ENCODE measurements at places on chromosomes 1 and 21. TPM values are rescaled to one million over a fixed set of nuclear protein-coding genes. Genes with fewer than 3 reads are reported as not detected.

- DNase-seq: no peak
These were observed 478 bp downstream of the RIT1 start for GRCh38 chr1:155910621-155911121.

GRCh38 chr1:231395076-231395997, 26.8 kb downstream of the EGLN1 start:
- DNase-seq: peak; percentile 39

DNA sequence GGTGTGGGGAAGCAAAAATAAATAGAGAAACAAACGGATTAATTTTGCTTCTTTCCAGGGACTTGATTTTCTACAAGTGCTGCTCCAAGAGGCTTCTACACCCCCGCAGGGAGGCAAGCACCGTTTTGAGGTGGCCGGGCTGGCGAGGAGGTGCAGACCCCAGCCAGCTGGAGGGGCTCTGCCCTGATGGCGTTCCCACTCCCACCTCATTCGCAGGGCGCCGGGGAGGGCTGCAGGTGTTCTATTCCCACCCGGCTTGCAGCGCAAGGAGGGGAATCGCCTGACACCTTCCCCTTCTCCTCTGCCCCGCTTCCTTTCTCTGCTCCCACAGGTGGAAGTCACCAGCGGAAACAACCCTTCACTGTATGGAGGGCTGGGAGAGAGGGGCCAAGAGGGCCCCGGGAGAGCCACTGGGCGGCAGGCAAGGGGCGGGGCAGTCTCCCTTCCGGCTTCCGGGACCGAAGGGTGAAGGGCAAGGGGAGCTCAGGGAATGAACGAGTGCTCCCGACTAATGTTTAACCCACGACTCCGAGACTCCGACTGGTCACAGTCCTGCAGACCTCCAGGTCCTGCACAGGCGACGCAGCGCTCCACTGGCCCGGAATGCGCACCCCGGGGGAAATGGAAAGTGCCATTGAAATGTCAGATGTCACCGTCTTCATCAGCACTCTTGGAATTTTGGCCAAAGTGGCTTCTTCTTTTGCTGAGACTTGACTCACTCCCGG, 29.1 kb downstream of the TEX35 start:
- DNase-seq: no peak

DNA sequence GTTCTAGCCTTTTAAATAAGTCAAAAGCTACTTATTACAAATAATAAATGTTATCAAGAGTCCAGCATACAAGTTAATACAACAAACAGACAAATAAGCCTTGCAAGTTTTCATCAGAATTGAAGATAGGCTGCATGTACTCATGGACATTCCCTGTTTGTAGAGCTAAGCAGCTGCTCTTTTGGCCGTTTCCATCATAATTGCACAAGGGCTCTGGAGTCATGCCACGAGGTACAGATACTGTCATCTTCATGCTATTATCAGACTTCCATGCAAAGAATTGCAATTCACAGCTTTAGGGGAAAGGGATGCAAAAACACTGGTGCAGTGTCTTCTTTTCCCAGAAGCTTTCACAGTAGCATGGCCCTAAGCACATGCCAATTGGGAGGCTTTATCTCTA, 52.8 kb upstream of the TBX15 start:
- no peak for DNase-seq

GRCh38 chr1:205827623-205828022, 14.6 kb upstream of the SLC41A1 start:
- DNase-seq: no peak

GRCh38 chr1:42037586-42037985, 115.6 kb upstream of the GUCA2B start:
- DNase-seq: no peak

GRCh38 chr1:121417325-121417923, 232.6 kb downstream of the SRGAP2C start:
- DNase-seq: no peak

DNA sequence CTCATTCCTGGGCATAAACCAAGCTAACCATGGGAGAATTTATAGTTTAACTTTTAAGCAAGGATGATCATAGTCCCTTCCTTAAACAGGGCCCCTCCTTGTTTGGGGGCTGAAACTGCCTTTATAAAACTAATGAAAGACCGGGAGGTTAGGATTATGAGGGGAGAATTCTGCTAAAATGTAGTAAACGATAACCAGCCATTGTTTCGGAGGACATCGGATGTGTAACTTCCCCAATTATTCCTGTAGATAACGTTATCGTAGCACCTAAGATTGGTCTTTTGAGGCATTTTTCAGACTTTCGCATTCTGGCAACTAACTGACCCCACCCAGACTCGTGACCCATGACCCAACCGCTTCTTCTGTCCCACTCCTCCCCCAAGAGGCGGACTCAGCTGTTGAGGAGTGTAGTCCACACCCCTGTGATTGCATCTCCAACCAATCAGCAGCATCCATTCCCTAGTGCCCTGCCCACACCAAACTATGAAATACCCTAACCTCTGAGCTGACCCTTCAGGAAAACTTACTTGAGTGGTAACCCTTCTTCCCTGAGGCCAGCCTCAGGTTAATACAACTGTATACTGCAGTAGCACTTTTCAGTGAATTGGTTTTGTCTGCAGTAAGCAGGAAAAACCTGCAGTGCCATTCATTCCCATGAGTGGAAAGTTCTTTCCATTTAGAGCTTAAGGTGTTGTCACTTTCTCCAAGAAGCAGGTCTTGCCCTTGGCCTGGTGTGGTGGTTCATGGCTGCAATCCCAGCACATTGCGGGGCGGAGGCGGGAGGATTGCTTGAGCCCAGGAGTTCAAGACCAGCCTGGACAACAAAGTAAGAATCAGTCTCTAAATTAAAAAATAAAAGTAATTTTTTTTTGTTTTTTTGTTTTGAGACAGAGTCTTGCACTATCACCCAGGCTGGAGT, 823 bp upstream of the SYF2 start:
- no peak for DNase-seq

DNA sequence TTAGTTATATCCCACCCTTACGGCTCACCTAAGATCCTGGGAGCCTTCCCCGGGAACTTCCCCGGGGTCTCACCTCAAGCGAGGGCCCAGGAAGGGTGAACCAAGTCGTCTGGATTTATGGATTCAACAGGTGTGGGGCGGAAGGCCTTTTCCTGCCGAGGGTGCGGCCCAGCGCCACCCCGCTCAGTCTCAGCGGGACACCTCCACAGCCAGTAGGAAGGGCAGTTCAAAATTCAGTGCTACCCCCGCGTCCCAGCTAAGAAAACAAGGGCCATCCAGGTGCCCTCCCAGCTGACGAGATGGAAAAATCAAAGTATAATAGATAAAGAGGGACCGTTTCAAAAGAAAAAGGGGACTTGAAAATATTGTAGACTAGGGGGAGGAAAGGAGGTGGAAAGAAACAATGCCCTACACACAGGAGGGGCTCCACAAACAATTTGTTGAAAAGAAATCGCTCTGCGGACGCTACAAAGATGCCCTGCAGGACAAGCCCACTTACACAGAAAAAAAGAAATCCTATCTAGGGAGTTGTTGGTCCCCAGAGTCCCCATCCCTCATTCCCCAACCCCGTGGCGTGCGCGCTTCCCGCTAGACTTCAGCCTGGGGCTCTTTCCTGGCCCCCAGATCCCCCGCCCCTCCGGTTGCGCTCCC, 1.3 kb downstream of the SLC2A1 start:
- DNase-seq: no peak

DNA sequence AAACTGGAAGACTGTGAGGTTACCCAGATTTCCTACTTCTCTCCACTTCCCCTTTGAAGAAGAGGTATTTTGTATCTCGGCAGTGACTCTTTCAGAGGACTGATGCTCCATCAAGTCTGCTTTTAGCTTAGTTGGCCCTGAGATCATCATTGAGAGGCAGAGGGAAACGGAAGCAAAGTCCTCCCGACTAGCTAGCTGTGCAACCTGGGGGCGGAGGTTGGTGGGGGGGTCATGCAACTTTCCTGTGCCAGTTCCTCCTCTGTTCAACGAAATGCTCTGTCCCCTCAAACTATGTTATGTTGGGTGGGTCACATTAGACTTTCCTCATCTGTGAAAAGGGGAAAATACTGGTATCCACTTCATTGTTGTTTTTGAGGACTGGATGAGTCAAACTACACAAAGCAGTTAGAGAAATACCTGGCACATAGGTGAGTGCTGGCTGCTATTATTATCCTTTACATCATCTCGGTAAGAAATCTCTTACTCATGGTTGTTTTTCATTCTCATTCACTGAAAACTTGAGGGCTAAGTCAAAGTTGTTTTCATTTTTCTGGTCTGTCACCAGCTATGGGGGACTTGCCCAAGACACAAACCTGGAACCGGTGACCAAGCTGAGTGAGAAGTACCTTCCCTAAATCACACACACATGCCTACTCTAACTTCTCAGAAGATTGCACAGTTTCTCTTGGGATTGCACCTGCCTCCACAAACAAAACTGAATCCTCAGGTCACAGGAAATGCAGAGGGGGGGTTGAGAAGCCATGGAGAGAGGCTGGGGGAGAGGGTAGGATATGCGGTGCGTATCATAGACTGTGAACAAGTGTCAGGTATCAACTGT, 83.3 kb downstream of the ABCA4 start:
- DNase-seq: no peak

- DNase-seq: no peak
These were observed 132.0 kb downstream of the GIPC2 start for GRCh38 chr1:78177708-78178270.

DNA sequence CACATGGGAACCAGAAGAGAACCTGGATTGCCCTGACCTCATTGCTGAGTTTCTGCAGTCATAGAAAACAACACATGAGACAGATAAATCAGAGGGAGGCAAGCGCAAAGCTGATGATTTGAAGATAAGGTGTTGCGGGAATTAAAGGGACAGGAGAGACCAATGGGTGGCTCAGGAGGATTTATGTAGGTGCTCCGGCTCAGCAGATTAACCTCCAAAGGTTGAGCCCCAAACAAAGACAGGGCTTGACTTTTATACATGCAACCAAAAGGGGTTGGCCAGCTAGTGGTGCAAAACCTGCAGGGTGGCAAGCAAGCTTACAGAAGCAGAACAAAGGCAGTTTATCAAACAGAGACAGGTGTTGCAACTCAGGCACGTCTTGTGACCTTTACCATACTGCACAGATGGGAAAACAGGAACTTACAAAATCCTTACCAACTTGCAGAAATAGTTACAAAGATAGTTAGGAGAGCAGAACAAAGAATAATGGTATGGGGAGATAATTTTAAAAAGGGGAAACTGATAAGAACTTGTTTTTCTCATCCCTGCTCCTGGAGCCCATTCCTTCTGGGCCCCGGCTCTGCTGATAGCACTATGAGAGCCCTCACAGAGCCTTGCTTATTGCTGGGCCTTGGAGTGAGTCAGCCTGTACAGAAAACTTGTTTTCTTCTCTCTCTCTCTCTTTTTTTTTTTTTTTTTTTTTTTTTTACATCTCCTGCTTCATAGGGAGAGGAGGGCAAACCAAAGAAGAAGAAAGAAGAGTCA, 93.6 kb downstream of the SNRPE start:
- DNase-seq: no peak

GRCh38 chr1:206923009-206923960, 1.5 kb upstream of the FCMR start:
- no peak for DNase-seq

- no peak for DNase-seq
These were observed 5.8 kb downstream of the S100A8 start for GRCh38 chr1:153384958-153385580.

- no peak for DNase-seq
These were observed 4.8 kb upstream of the FCRLA start for GRCh38 chr1:161702250-161702649.

DNA sequence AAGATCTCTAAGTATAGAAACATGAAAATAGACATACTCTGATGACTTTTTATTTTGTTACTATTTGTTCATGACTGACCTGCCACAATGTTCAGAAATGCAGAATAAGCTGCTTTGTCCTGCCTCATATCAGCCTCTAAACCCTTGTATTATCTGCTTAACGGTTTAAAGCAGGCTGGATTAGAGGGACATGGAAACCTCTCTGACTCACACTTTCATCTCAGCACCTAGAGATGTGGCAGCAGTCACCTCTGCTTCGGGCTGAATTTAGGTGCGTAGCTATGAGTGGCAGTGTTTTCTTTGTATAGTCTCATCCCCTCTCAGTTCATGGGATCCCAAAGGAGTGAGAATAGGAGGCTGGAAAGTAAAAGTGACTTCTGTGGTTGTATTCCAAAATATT, 255.4 kb downstream of the RGS7 start:
- no peak for DNase-seq

- no peak for DNase-seq
These were observed 51.2 kb upstream of the RGS7 start for GRCh38 chr1:241408170-241408569.

GRCh38 chr1:204544321-204544720, 28.1 kb downstream of the MDM4 start:
- DNase-seq: no peak

DNA sequence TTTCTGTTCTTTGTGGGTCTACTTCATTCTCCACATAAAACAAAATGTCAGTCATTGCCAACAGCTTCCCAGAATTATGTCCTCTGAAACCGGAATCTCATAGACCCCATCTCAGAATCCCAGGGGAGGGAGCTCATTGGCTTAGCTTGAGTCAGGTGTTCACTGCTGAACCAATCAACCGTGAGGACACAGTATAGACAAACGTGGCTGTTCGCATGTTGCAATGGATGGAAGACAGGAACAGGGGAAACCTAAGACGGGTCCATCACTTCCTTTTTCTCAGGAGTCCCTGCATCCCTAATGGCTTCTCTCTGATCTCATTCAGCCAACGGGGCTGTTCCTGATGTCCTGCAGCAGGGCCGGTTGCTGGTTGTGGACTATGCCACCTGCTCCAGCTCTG, 9.1 kb downstream of the CELA2A start:
- no peak for DNase-seq

DNA sequence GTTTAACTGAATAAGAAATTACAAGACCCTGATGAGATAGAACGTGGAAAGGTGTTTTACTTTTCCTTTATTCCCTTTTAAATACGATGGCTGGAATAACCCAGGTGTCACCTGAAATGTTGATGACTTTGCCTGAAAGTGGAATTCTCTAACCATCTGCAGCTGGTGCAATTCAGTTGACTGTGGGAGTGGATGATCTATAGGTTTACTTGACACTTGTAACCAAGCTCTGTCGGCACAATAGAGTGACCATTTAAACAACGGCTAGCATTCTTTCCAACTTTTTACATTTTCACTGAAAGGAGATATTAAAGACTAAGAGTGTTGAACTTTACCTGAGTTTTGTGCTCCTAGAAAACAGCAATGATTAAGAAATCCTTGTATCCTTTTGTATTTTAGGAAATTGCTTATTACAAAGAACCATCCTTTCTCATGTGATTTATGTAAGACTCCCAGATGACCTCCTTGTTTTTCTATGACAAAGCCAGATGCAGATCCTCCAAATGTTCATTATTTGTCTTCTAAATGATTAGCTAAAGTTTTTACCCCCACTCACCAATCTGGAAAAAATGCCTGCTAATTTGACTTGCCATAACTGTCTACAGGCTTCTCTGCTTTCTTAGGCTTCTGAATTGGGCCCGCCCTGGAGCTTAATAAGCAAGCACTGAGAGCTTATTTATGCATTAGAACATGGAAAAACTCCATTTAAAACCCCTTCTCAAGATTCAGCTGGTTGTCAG, 129.5 kb upstream of the LRRC7 start:
- no peak for DNase-seq

The CTXND2 gene
- polyA plus RNA-seq: not detected

The ARTN gene
- 2.4 TPM for polyA plus RNA-seq

The FAM43B gene
- 0.37 TPM for polyA plus RNA-seq

The C8B gene
- polyA plus RNA-seq: 0.19 TPM

The CATSPERE gene
- 0.38 TPM for polyA plus RNA-seq

The PIK3C2B gene
- polyA plus RNA-seq: 19.7 TPM

The KRTAP10-5 gene
- not detected for polyA plus RNA-seq

The NTMT2 gene
- polyA plus RNA-seq: not detected
